ENCODE measurements at places on chromosomes 5 and 9. TPM values are rescaled to one million over a fixed set of nuclear protein-coding genes. Genes with fewer than 3 reads are reported as not detected.

GRCh38 chr5:125286271-125286670 is 539.8 kb upstream of the ZNF608 start:
- no peak for DNase-seq

- no peak for DNase-seq
Observed at GRCh38 chr9:136577941-136578625, 32.2 kb upstream of the NOTCH1 start.

- DNase-seq: peak; percentile 96
Observed at GRCh38 chr5:160269017-160269416, 39.7 kb downstream of the FABP6 start.

DNA sequence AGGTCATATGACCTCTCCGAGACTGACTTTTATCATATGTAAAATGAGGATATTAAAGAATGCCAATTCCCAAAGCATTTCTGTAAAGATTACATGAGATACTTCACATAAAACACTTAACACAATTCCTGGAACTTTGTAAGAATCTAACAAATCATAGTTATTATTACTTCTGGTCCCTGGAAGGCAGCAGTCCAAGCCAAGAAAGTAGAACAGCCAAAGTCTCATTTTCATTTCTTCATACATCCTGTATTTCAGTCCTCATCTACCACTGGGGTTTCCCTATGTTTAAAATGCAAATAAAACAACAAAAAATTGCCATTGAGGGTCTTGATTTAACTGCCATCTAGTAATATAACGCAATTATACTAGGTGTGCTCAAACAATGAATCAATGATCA is 179.5 kb downstream of the MARCHF11 start:
- no peak for DNase-seq

The TAF1L gene
- total RNA-seq: not detected

- DNase-seq: no peak
Observed at GRCh38 chr5:138943599-138944173, 68.6 kb upstream of the LRRTM2 start.

DNA sequence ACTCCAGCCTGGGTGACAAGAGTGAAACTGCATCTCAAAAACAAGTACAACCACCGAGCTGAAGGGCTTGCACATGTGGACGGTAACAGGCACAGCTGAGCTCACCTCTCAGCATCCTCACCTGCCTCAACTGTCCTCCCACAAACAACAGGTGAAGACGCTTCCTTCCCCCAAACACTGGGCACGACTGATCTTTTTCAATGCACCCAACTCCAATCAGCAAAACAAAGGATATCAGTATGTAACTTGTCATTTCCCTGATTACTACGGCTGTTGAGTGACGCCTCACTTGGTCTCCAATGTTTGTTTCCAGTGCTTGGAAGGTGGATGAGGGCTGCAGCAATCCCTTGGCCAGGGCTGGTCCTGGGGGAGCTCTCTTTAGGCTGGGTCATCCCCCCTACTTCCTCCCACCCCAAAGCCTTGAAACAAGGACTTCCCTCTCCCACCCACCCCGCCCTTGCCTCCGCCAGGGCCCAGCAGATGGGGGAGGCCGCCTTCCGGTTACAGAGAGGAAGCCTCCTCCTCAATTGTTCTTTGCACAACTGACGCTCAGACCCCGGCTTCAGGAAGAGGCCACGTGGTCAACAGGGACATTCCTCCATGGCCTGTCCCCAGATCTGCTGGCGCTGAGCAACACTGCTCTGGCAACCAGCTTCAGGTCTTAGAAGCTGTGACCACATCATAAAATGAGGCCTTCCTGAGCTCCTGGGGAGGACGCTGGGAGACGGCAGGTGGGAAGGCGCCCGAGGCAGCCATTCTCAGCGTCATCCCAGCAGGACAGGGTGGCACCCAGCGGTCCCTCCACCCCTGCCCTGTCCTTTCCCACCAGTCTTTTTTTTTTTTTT is 5.9 kb downstream of the FAM78A start:
- DNase-seq: peak; percentile 64

The CATSPER3 gene
- total RNA-seq: 0.23 TPM

The ST6GALNAC4 gene
- total RNA-seq: 23.9 TPM

The IFNB1 gene
- total RNA-seq: not detected

DNA sequence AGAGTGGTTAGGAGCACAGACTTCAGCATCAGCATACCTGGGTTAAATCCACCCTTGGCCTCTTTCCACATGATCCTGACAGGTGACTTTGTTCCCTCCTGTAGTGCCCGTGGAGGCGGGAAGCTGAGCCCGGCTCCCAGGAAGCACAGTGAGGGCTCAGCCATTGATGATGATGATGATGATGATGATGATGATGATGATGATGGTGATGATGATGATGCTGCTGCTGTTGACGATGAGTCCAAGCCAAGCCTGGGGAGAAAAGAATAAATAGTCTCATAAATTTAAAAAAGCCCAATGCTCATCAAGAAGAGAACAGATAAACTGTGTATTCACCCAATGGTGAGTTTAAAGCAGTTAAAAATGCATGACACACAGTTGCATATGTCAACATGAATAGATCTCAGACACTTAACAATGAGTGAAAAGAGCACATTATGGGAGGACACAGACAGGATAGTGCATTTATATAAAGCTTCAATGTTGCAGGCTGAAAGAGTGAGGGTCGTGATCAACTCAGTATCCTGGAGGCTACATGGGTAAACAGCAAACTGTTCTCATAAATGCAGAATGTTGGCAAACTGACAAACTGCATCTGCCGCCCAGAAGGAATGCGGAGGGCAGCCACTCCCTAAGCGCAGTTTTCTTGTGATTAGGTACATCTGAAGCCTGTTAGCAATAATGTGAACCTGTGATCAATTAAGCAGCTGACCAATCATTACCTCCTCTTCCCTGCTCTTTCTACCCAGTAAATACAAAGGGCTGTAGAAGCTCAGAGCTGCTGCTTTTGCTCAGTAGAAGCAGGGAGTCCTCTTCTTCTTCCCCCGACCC is 11.7 kb upstream of the CFAP157 start:
- no peak for DNase-seq

- no peak for DNase-seq
Observed at GRCh38 chr5:115432691-115433090, 111.9 kb downstream of the FEM1C start.

The DDX4 gene
- total RNA-seq: not detected

GRCh38 chr9:34570376-34570775 is 19.1 kb downstream of the CNTFR start:
- DNase-seq: no peak

DNA sequence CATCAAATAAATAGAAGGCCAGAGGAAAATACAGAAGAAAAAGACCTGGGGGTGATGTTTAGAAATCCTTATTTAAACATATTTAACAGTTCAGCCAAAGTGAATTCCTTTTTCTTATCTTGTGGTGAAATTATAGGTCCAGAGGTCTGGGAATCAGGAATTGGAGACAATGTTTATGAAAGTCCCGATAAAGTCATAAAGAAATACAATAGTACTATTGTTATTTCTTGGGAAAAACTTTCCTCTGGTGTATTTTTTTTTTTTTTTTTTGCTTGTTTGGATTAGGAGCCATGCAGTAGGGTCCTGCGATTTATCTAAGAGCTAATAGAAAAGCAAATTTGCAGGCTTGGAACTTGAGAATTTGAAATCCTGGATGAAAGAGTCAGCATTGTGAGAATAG is 426 bp downstream of the C7 start:
- no peak for DNase-seq

The PCDHA1 gene
- not detected for total RNA-seq

The ENTPD8 gene
- total RNA-seq: not detected

- no peak for DNase-seq
Observed at GRCh38 chr9:136621734-136622093, 41.0 kb upstream of the EGFL7 start.

The IFNA8 gene
- not detected for total RNA-seq

- no peak for DNase-seq
Observed at GRCh38 chr5:119470105-119470763, 17.9 kb downstream of the HSD17B4 start.

DNA sequence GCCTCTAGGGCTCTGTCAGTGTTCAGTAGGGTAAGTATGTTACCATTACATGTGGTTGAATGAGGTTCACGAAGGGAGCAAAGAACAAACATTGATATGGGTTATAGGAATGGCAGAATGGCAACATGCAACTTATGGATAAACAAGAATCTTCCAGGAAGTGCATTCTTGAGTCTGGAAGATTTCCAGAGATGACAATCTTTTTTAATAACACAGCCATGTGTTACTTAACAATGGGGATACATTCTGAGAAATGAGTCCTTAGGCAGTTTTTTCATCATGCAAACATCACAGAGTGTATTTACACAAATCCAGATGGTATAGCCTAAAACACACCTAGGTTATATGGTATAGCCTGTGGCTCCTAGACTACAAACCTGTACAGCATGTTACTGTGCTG is 9.1 kb upstream of the SLC28A3 start:
- no peak for DNase-seq

The IFNA13 gene
- total RNA-seq: not detected

- DNase-seq: no peak
Observed at GRCh38 chr5:94196953-94197352, 421.5 kb downstream of the KIAA0825 start.

The VCP gene
- total RNA-seq: 171 TPM

The BTNL8 gene
- total RNA-seq: 0.26 TPM

- no peak for DNase-seq
Observed at GRCh38 chr5:107370396-107370968, 300.3 kb downstream of the EFNA5 start.

GRCh38 chr5:78336698-78337097 is 23.7 kb upstream of the SCAMP1 start:
- DNase-seq: no peak

- DNase-seq: no peak
Observed at GRCh38 chr5:180771839-180772238, 30.8 kb downstream of the MGAT1 start.

GRCh38 chr9:98396236-98396635 is 140.8 kb upstream of the TBC1D2 start:
- no peak for DNase-seq

The ROR2 gene
- total RNA-seq: 5.2 TPM

The FGF10 gene
- 0.17 TPM for total RNA-seq

The SPINK7 gene
- total RNA-seq: 23.1 TPM

GRCh38 chr9:97925497-97926334 is 3.4 kb upstream of the TRMO start:
- no peak for DNase-seq

The FOXB2 gene
- not detected for total RNA-seq

The XRCC4 gene
- 4.2 TPM for total RNA-seq

DNA sequence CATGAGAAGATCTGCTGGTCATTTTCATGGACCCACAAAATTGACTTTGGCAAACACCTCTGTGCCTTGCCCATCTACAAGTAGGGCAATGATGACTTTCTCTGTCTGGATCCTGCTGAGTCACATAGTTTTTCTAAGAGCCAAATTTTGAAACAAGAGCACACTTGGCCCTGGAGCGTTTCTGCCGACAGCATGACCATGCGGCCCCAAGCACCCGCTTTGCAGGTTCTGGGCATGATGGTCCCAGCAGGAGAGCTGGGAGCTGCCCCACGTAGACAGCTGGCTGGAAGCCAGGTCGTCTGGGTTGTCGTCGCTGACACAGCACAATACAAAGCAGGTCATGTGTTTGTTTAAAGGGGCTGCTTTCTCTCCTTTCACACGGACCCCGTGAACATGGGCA is 159.8 kb downstream of the SYK start:
- no peak for DNase-seq

The SEMA6A gene
- 7.8 TPM for total RNA-seq

The PCDHGA10 gene
- 11.7 TPM for total RNA-seq

The CDX1 gene
- total RNA-seq: not detected

GRCh38 chr5:116076496-116076895 is 8.3 kb upstream of the COMMD10 start:
- no peak for DNase-seq

- no peak for DNase-seq
Observed at GRCh38 chr5:146399481-146399880, 47.7 kb upstream of the TCERG1 start.

DNA sequence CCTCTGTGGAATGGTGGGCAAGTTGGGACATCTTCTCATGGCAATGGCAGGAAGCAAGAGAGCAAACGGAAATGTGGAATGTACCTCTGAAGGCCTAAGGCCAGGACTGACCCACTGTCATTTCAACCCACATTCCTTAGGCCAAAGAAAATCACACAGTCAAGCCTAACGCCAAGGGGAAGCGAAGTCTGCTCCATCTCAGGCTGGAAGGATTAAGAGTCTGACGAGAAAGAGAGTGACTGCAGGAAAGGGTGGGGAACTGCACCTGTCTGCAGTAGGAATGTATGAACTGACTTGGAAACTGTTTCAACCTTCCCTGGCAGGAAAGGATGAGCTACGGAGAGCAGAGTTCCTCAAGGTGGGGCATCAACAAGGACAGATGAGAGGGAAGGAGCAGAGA is 90.2 kb upstream of the TAS2R1 start:
- no peak for DNase-seq
